Caki2 (cell line): ENCODE measurements at places on chromosomes 7 and 10. TPM values are rescaled to one million over a fixed set of nuclear protein-coding genes. Genes with fewer than 3 reads are reported as not detected.
A peak's percentile ranks its signal among the peaks of the same experiment; 100 is the strongest.

- no peak for DNase-seq
Measured at GRCh38 chr7:100584683-100585510, 1.0 kb downstream of the LRCH4 start.

- DNase-seq: no peak
Measured at GRCh38 chr7:92768501-92769393, 67.6 kb downstream of the CDK6 start.

GRCh38 chr7:134690016-134690415 lies 43.4 kb downstream of the BPGM start:
- DNase-seq: no peak

DNA sequence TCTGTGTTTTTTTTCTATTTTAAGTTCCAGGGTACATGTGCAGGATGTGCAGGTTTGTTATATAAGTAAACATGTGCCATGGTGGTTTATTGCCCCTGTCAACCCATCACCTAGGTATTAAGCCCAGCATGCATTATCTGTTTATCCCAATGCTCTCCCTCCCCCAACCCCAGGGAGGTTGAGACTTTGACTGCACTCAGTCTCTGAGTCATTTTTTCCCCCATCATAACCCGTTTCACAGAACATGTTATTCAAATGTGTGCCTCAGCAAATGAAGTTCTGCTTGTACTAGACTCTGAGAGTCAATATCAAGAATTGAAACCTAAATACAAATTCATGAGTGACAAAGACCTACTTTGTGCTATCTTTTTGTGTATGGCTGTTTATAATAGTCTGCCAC lies 70.0 kb upstream of the CYP26C1 start:
- DNase-seq: no peak

The NUTM2E gene
- not detected in 2 replicates for total RNA-seq

The LIPJ gene
- total RNA-seq: not detected in 2 replicates

DNA sequence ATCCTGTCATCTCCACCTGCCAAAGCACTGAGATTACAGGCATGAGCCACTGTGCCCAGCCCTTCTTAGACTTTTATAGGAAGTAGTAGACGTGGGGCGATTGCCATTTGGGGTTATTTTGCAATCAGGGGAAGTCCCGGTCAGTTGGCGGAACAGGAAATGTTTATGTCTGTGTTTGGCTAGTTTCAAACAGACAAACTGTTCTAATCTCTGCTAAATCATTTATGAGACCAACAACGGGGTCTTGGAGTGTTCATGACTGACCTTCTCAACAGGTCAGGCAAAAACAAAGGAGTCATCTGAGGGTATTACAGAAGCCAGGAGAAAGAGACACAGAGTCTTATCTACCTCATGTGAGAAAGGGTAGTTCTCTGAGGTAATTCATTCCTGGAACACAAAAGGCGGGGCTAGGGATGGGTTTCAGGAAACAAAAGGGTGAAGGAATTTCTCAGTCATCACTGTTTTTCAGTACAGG lies 6.6 kb upstream of the TPK1 start:
- peak; percentile 62 for DNase-seq

The OGDHL gene
- total RNA-seq: 4.1 and 13.9 TPM in 2 replicates

The PKD2L1 gene
- not detected in 2 replicates for total RNA-seq

DNA sequence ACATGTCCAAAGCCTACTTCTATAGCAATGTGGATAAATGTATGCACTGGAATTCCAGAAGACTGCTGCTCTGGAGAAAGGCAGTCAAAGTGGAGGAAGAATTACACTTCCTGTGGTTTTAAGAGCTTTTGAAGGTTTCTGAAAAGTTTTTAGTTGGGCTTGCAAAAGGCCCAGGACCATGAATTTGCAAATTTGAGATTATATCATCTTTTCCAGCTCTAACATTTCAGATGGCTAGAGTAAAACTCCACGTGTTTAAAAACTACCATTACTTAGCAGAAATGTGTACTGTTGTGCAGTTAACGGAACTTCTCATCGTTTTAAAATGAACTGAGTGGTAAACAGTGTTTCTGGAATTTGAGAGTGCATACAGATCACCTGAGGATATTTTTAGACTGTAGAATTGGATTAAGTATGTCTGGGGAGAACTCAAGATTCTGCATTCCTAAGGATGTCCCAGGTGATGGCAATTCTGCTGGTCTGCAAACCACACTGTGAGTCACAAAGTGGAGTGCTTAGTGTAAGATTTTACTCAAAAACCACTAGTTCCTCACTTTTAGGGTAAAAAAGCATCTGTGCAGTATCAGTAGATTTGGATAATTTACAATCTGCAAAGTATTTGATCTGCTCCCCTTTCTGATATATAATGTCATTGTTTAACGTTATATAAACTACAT lies 32.9 kb upstream of the CCDC71L start:
- DNase-seq: no peak

DNA sequence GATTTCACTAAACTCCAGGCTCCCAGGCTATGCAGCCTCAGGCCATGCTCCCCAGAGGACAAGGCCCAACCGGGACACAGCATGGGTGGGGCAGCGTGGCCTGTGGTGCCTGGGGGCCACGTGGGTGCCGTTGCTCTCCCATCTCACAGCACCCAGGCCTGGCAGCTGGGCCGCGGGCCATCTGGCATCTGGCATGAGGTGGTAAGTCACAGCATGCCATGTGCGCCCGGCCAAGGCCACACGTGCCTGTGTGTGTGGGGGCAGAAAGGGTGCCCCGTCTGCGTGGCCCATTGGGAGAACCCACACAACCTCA lies 204.1 kb downstream of the EBF3 start:
- DNase-seq: no peak

DNA sequence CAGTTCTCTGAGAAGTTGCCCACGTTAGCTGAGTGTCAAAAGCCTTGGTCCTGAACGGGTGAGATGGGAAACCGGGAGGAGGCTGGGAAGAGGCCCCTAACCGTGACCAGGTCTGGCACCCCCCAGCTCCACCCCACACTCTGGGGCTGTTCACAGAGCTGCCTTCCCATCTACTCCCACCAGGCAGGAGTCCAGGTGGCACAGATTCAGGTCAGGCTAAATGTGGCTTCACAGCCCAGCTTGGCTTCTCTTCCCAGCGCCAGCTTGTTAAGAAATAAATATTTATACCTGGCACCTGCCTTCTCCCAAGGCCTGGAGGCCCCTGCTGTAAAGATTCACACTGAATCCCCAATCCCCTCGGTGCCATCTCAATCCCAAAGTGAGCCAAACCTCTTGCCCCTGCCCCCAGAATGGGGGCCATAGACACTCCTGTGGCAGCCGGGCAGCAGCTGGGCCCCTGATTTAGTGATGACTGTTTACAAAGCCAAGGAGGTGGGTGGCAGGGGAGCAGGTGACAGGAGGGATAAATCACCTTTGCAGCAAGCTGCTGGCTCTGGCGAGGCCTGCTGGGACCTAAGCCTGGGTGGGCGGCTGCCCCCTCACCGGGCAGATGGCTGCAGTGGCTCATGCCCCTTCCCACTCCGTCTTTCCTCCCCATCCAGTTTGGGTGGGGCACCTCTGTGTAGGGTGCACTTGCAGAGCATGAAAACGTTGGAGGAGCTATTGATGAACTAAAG lies 72.5 kb downstream of the GOLGA7B start:
- DNase-seq: no peak

GRCh38 chr7:832167-832967 lies at the start of gene SUN1:
Gene SUN1, plus strand, starts transcription at chr7:832476. Its CDS starts 49 bp downstream, at chr7:832525.
- DNase-seq: peak; percentile 89

GRCh38 chr10:113216102-113216501 lies 266.1 kb downstream of the TCF7L2 start:
- DNase-seq: no peak

DNA sequence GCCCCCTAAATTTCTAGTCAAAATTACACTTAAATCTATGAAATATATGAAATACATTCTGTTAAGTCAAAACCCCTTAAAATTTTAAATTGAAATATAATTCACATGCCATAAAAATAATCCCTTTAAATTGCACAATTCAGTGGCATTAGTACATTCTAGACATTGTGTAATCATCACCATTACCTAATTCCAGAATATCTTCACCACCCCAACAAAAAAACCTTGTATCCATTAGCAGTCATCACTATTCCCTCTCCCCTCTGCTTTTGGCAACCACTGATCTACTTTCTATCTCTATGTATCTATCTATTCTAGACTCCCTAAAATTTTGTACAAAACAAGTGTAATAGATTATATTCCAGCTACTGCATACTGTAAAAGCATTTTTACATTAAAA lies 261.2 kb downstream of the GLI3 start:
- no peak for DNase-seq

DNA sequence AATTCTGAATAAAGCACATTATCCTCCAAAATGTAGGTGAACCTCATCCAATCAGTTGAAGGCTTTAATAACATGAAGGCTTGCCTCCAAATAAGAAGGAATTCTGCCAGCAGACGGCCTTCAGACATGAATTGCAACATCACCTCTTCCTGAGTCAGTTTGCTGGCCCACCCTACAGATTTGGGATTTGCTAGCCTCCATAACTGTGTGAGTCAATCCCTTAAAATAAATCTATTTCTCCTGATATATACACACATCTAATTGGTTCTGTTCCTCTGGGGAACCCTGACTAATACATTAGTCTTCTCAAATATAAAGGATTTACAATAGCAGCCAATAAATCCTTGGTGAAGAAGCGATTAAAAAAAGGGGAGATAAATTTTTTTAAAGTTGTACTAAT lies 34.8 kb upstream of the OSBPL3 start:
- no peak for DNase-seq

The FKBP6 gene
- not detected in 2 replicates for total RNA-seq
